Glutamatergic neuron (in vitro differentiated cells): ENCODE measurements at places on chromosomes 5 and 9. TPM values are rescaled to one million over a fixed set of nuclear protein-coding genes. Genes with fewer than 3 reads are reported as not detected.

The PPWD1 gene
- 37.6 TPM for total RNA-seq

The FGFR4 gene
- total RNA-seq, result 5.2 TPM

The TLN1 gene
- total RNA-seq, result 56.2 TPM

The ANKDD1B gene
- 2.3 TPM for total RNA-seq

The RXRA gene
- total RNA-seq, result 20.5 TPM

The PTBP3 gene
- 48.6 TPM for total RNA-seq

The PKD2L2 gene
- total RNA-seq, result not detected

The GDA gene
- total RNA-seq, result 1.2 TPM
